GM23248 (cell line): ENCODE measurements at places on chromosomes 5 and 9. TPM values are rescaled to one million over a fixed set of nuclear protein-coding genes. Genes with fewer than 3 reads are reported as not detected.

- DNase-seq = no peak
- H3K36me3 ChIP-seq = peaks cover 6% of the 10 kb centered on the region
- no peak overlapping the region for H3K27ac ChIP-seq
- no peaks in the 10 kb centered on the region for H3K27me3 ChIP-seq
- no peak overlapping the region for H3K4me3 ChIP-seq
These were observed 93.5 kb upstream of the CACNA1B start for GRCh38 chr9:137784046-137784445.

GRCh38 chr9:99921875-99922710 lies 15.6 kb downstream of the STX17 start:
- peaks cover 25% of the 10 kb centered on the region; the same call in 1 of the 2 replicates for H3K36me3 ChIP-seq
- no peak for DNase-seq
- no peak overlapping the region for H3K4me3 ChIP-seq
- no peaks in the 10 kb centered on the region for H3K4me1 ChIP-seq
- H3K27me3 ChIP-seq = no peaks in the 10 kb centered on the region

DNA sequence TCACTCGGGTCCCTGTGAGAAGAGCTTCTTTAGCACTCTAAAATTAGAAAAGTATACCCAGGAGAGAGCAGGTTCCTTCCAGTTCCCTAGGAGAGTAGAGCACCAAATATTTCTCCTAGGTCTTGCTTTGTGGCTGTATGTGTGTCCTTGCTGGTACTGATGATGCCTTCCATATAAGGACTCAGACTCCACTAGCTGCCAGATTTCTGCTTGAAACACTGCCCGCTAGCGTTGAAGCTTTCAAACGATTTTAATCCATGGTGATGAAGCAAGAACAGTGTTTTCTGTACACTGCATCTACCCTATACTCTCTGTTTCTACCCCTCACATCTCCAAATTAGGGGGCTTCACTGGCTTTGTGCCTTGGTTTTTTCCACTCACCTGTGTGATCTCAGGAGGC lies 2.4 kb upstream of the SMC2 start:
- no peaks in the 10 kb centered on the region for H3K36me3 ChIP-seq
- peaks cover 25% of the 10 kb centered on the region for H3K4me1 ChIP-seq
- H3K27ac ChIP-seq = no peak overlapping the region
- H3K4me3 ChIP-seq = no peak overlapping the region

DNA sequence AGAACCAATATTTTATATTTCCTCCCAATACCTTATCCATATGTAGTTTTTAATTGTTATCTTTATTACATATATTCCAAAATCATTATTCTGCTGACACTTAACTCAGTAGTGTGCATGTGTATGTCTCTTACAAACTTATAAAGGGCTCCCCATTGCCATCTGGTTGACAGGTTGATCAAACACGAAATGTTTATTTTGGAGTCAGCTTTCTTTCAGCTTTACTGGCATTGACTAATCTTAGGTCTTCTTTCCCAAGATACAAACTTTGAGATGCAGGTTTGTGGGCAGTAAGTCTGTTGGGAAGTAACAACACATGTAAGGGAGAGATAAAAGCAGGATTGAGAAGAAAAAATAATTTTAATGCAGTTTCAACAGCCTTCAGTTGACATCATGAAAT lies 716.0 kb upstream of the CHD1 start:
- no peak overlapping the region for H3K27ac ChIP-seq
- no peaks in the 10 kb centered on the region for H3K27me3 ChIP-seq
- no peak overlapping the region for H3K4me3 ChIP-seq
- H3K36me3 ChIP-seq = no peaks in the 10 kb centered on the region
- no peak for DNase-seq

- H3K4me3 ChIP-seq = no peak overlapping the region
- DNase-seq = no peak
- H3K36me3 ChIP-seq = no peaks in the 10 kb centered on the region
- H3K27ac ChIP-seq = no peak overlapping the region
- H3K27me3 ChIP-seq = no peaks in the 10 kb centered on the region
- H3K4me1 ChIP-seq = peaks cover 19% of the 10 kb centered on the region
These were observed 80.2 kb upstream of the TBC1D2 start for GRCh38 chr9:98335661-98336060.

- no peak for DNase-seq
- no peaks in the 10 kb centered on the region for H3K4me1 ChIP-seq
- H3K27ac ChIP-seq = no peak overlapping the region
These were observed 140.6 kb upstream of the ZNF366 start for GRCh38 chr5:72647806-72648205.

- no peaks in the 10 kb centered on the region for H3K27me3 ChIP-seq
- H3K27ac ChIP-seq = no peak overlapping the region
- no peak overlapping the region for H3K4me3 ChIP-seq
- DNase-seq = peak; percentile 78
These were observed 302.5 kb downstream of the MLLT3 start for GRCh38 chr9:20319641-20320337.

GRCh38 chr9:93009337-93010015 lies 49.0 kb upstream of the SUSD3 start:
- no peaks in the 10 kb centered on the region for H3K4me1 ChIP-seq
- no peak overlapping the region for H3K27ac ChIP-seq
- H3K27me3 ChIP-seq = peaks cover 9% of the 10 kb centered on the region
- H3K4me3 ChIP-seq = no peak overlapping the region

Gene FAM153A
- not detected in 2 replicates for polyA plus RNA-seq

Gene RLN2
- polyA plus RNA-seq = not detected in 2 replicates

- H3K27me3 ChIP-seq = no peaks in the 10 kb centered on the region
- no peak overlapping the region for H3K27ac ChIP-seq
- 0 out of 2 replicates have a peak, but pooled peaks cover 4% of the 10 kb centered on the region for H3K4me1 ChIP-seq
- no peaks in the 10 kb centered on the region for H3K36me3 ChIP-seq
- DNase-seq = peak; percentile 31
These were observed 360.1 kb downstream of the DMAC1 start for GRCh38 chr9:7439355-7439995.

DNA sequence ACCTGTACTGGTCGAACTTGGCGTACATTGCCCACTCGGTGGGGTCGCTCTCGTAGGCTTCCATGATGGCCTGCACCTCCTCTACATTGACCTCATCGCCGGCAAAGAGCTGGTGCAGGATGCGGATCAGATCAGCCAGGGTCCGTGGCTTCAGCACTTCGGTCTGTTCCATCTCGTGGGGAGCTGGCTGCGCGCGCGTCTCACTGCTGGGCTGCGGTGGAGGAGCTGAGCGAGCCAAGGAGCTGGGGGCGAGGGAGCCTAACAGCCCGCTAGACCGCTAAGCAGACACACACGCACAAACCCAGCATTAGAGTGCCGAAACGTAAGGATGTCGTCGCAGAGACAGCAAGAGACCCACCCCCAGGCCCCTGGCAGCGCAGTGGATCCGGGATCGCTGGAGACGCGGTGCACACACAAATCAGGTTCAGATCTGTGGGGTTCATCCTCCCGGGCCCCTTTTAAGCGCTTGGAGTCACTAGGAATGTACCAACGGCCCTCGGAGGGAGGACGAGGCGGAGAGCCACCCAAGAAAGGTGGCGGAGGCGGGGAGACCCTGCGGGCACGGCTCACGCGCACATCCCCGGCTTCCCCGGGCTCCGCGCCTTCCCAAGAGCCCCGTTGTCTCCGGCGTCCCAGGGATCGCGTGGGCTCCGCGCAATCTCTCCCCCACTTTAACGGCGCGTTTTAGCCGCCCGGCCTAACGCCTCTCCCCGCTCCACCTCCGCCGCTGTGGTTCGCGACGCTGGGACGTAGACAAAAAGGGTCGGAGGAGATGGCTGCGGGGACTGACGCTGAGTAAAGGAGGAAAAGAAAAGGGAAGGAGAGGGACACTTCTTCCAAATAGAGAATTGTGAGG lies at the start of gene CDO1:
Gene CDO1 (minus strand): TSS at position 434 of the 856 bp plus-strand sequence. CDS start 262 bp downstream, at position 172.
- no peaks in the 10 kb centered on the region for H3K36me3 ChIP-seq
- DNase-seq = peak; percentile 76
- peaks cover 16% of the 10 kb centered on the region for H3K27me3 ChIP-seq
- H3K27ac ChIP-seq = no peak within 1 kb of the TSS

Gene C9orf78
- 79.7 and 80.7 TPM in 2 replicates for polyA plus RNA-seq

Gene AK3
- polyA plus RNA-seq = 80.4 and 83.2 TPM in 2 replicates

DNA sequence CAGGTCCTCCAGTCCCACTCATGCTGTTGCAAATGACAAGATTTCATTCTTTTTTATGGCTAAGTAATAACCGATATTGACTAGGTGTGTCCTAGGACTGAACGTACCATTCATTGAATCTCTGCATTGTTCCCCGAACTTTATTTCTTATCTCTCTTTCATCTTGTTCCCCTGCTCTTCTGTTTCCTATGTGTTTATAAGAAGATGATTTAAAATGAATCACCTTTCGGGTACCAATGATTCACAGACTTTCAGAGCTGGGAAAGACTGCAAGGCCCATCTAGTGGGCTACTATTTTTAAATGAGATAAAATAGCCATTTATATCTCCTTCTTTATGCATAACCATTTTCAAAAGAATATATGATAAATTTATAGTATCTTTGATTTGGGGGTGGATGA lies 133.0 kb downstream of the CDH18 start:
- H3K27me3 ChIP-seq = no peaks in the 10 kb centered on the region
- peak overlapping the region; percentile 36 for H3K27ac ChIP-seq
- no peaks in the 10 kb centered on the region for H3K36me3 ChIP-seq
- H3K4me3 ChIP-seq = no peak overlapping the region
- H3K4me1 ChIP-seq = peaks cover 40% of the 10 kb centered on the region

- H3K36me3 ChIP-seq = no peaks in the 10 kb centered on the region
- no peaks in the 10 kb centered on the region for H3K27me3 ChIP-seq
- DNase-seq = no peak
- peaks cover 47% of the 10 kb centered on the region for H3K4me1 ChIP-seq
- H3K27ac ChIP-seq = 0 out of 2 replicates have a peak overlapping the region, but pooled peaks have one; percentile 1
These were observed 12.5 kb downstream of the GLIS3 start for GRCh38 chr9:4287386-4287785.

Gene DBH
- not detected in 2 replicates for polyA plus RNA-seq

Gene STK10
- 19.3 and 21.2 TPM in 2 replicates for polyA plus RNA-seq

GRCh38 chr9:124216474-124217176 lies 41.1 kb upstream of the NEK6 start:
- no peak overlapping the region for H3K4me3 ChIP-seq
- H3K27ac ChIP-seq = no peak overlapping the region
- no peaks in the 10 kb centered on the region for H3K27me3 ChIP-seq
- DNase-seq = no peak
- peaks cover 15% of the 10 kb centered on the region for H3K4me1 ChIP-seq

Gene DMGDH
- polyA plus RNA-seq = 1.5 and 2.8 TPM in 2 replicates

GRCh38 chr5:145495196-145495595 lies 339.9 kb downstream of the PRELID2 start:
- H3K4me3 ChIP-seq = no peak overlapping the region
- peak; percentile 24 for DNase-seq
- H3K4me1 ChIP-seq = peaks cover 26% of the 10 kb centered on the region
- H3K36me3 ChIP-seq = no peaks in the 10 kb centered on the region
- peak overlapping the region; percentile 65 for H3K27ac ChIP-seq
- no peaks in the 10 kb centered on the region for H3K27me3 ChIP-seq

DNA sequence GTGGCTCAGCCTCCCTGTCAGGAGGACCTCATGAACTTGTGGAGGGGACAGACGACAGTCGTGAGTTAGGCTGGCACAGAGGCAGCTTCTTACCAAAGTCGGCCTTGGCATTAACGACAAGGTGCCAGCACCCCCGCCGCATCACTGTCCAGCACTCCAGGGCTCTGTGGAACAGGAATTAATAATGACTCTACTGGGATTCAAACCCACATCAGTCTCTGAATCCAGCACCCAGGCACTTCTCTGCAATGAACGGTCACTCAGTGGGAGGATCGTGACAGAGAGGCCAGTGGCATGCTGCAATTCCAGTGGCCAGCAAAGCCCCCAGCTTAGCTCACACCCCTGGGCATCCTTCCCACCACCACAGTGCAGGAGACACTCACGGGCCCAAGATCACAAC lies 263.3 kb upstream of the ADAMTS16 start:
- H3K27me3 ChIP-seq = no peaks in the 10 kb centered on the region; the same call in 1 of the 2 replicates
- no peak overlapping the region for H3K27ac ChIP-seq
- DNase-seq = no peak
- no peaks in the 10 kb centered on the region for H3K4me1 ChIP-seq
- H3K4me3 ChIP-seq = no peak overlapping the region

DNA sequence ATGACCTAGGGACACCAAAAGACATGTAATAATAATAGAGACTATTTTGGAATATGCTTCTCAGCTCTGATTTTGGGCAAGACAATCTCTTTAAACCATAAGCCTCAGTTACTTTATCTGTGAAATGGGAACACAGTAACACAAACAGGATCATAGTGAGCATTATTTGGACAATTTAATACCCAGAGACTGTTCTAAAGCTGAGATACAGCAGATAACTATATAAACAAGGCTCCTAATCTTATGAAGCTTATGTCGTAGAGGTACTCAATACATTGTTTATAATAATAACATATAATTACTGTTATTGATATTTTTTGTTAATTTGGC lies 250.8 kb downstream of the SEC61B start:
- H3K4me1 ChIP-seq = no peaks in the 10 kb centered on the region
- no peak for DNase-seq
- H3K27me3 ChIP-seq = no peaks in the 10 kb centered on the region
- H3K27ac ChIP-seq = no peak overlapping the region
- H3K4me3 ChIP-seq = no peak overlapping the region

DNA sequence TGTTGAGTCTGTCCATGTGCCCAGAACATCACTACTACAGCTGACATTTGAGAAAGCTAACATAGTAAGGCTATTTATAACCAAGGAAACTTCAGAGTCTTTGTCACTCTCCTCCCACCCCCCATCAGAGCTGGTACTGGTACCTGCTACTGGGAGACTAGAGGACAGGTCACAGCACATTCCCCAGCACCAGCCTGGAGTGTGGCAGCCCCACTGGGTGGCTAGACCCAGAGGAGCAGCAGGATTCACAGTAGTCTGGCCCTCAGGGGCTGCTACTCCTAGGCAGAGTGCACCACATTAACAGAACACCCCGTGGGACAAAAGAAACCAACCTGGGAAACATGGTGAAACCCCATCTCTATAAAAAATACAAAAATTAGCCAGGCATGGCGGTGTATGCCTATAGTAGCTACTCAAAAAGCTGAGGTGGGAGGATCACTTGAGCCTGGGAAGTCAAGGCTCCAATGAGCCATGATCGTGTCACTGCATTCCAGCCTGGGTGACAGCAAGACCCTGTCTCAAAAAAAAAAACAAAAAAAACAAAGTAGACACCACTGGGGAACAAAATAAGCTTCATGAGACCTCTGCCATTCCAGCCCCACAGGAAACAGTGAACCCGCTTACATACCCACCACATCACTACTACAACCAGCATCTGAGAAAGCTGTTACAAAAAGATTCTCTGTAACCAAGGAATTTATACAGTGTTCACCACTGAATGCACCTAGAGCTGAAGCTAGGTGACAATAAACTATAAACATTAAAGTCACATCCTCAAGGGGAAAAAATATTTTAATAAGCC lies 26.3 kb upstream of the PTGER4 start:
- DNase-seq = no peak
- no peaks in the 10 kb centered on the region for H3K27me3 ChIP-seq
- no peak overlapping the region for H3K27ac ChIP-seq

Gene MARCOL
- not detected in 2 replicates for polyA plus RNA-seq

DNA sequence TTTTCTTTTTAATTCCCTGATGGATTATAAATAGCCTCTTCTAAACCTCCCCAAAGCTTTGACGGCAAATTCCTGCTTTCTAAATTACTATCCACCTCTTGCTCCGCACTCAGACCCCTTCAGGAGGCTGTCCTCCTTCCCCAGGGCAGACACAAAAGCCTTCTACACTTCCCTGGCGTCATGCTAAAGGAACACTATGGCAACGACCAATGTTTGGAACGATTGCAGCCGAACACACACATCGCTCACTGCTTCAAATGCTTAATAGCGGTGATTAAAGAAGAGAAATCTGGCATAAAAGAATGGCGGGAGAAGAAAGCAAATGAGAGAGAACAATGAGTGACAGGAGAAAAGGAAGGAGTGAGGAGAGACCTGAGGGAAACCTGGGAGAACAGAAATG lies 297.3 kb downstream of the MLLT3 start:
- H3K27ac ChIP-seq = no peak overlapping the region
- H3K4me1 ChIP-seq = no peaks in the 10 kb centered on the region; the same call in 1 of the 2 replicates
- H3K27me3 ChIP-seq = no peaks in the 10 kb centered on the region
- no peak overlapping the region for H3K4me3 ChIP-seq
